ENCODE measurements at places on chromosomes 1 and 21.
A peak's percentile ranks its signal among the peaks of the same experiment; 100 is the strongest.

DNA sequence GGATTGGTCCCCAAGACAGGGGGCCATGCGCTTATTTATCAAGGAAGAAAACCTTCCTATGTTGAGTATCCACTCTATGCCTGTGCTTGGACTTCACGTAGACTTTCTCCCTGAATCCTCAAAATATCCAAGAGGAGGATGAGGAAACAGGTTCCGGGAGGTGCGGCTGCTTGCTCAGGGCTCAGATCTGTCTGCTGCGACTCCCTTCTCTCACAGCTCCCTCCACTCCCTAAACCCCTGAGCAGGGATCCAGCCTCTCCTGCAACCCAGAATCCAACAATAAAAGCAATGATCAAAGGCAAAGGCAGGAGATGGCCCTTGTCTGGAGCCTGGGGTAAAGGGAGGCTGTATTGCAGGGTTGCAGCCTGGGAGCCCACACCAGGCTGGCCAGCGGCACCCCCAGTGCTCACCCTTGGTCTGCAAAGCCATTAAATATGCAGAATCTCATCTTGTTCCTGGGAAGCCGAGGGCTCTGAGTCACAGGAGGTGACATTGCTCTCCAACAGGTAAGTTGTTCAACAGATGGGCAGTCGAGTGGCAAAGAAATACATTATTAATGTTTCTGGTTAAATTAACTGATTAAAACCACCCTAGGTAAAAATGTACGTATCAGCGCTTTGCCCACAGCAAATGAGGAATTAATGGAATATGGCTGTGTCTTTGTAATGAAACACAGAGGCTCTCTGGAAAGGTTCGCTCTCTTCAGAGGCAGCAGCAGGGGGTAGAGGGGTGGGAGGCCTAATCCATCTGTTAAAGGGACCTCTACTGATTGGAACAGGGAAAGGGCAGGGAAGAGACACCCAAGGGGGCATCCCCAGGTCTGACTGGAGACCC is 111.5 kb downstream of the GRIK3 start:
- H3K4me3 ChIP-seq, result no peak overlapping the region
- no peaks in the 10 kb centered on the region for H3K4me1 ChIP-seq
- no peak overlapping the region for H3K27ac ChIP-seq
- H3K36me3 ChIP-seq, result no peaks in the 10 kb centered on the region
- no peaks in the 10 kb centered on the region for H3K27me3 ChIP-seq
- DNase-seq, result no peak

- H3K4me1 ChIP-seq, result no peaks in the 10 kb centered on the region
- no peaks in the 10 kb centered on the region for H3K36me3 ChIP-seq
- no peak for DNase-seq
Measured at GRCh38 chr1:67646145-67647035, 38.6 kb upstream of the GADD45A start.

- DNase-seq, result no peak
- no peaks in the 10 kb centered on the region for H3K4me1 ChIP-seq
- H3K4me3 ChIP-seq, result no peak overlapping the region
- H3K27me3 ChIP-seq, result no peaks in the 10 kb centered on the region
- no peak overlapping the region for H3K27ac ChIP-seq
- no peaks in the 10 kb centered on the region for H3K36me3 ChIP-seq
Measured at GRCh38 chr21:30194701-30195299, 21.1 kb downstream of the CLDN8 start.

- no peaks in the 10 kb centered on the region for H3K4me1 ChIP-seq
- DNase-seq, result no peak
Measured at GRCh38 chr1:209059981-209060380, 523.5 kb upstream of the CAMK1G start.

- no peak overlapping the region for H3K4me3 ChIP-seq
- H3K27me3 ChIP-seq, result no peaks in the 10 kb centered on the region
- peaks cover 20% of the 10 kb centered on the region for H3K4me1 ChIP-seq
- H3K36me3 ChIP-seq, result no peaks in the 10 kb centered on the region
- no peak for DNase-seq
- H3K27ac ChIP-seq, result no peak overlapping the region
Measured at GRCh38 chr1:16009678-16010077, 5.6 kb downstream of the SRARP start.

DNA sequence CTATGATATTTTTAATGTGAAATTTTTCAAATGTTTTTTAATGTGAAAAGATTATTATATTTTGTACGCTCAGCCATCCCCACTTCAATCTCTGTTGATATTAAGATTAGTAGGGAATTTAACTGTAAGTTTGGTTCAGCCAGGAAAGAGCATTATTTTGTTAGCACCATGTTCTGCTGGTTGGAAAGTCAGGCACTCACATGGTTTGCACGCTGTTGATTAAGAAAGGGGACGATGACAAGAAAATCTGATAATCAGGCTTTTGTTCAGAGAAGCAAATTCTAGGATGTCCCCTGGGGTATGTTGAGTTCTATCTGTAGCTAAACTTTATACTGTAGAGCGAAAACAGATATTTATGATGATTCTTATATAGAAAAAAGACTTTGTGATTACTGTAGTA is 115.1 kb downstream of the OSBPL9 start:
- no peak overlapping the region for H3K4me3 ChIP-seq
- no peak overlapping the region for H3K27ac ChIP-seq
- no peak for DNase-seq
- H3K4me1 ChIP-seq, result peaks cover 17% of the 10 kb centered on the region
- H3K27me3 ChIP-seq, result no peaks in the 10 kb centered on the region

- no peak for DNase-seq
- H3K27ac ChIP-seq, result no peak overlapping the region
- no peaks in the 10 kb centered on the region for H3K27me3 ChIP-seq
Measured at GRCh38 chr1:179971563-179972496, 17.2 kb downstream of the CEP350 start.

DNA sequence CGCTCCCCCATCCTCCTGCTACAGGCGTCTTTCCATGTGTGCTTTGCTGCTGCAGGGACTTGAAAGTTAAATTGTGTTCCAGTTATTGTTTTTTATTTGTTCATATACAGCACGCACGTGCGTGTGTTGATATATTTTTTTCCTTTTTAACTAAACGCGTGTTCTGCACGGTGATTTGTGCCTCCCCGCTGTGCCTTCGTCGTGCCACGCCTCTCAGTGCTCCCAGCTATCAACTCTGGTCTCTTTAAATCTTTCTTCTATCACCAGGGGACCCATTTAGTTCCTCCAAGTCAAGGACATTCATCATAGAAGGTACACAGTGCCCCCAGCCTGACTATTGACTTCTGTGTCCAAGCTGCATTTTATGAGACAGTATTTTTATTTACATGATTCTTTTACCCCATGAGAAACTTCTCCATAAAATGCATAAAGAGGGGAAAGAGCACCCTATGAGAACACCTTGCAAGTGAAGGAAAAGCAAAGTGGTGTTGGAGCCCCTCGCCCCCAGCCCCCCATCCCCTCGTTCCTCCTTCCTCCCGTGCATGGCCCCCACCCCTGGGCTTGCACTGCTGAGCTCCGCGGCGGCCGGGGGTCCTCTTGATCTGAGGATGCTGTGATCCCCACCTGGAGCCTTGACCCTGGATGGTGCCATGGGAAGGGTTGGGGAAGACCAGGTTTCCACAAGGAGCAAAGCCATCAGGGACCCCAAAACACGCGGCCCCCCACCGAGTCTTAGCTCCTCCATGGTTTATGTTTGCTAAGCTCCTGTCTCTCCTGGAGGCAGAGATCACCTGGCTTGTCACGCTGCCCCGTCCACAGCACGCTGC is 45.5 kb downstream of the KCNAB2 start:
- H3K4me1 ChIP-seq, result no peaks in the 10 kb centered on the region
- no peaks in the 10 kb centered on the region for H3K27me3 ChIP-seq
- no peak for DNase-seq
- H3K36me3 ChIP-seq, result no peaks in the 10 kb centered on the region
- no peak overlapping the region for H3K27ac ChIP-seq

GRCh38 chr1:245690156-245690690 is 535.4 kb downstream of the KIF26B start:
- no peak overlapping the region for H3K27ac ChIP-seq
- no peaks in the 10 kb centered on the region for H3K36me3 ChIP-seq
- H3K4me3 ChIP-seq, result no peak overlapping the region
- H3K4me1 ChIP-seq, result no peaks in the 10 kb centered on the region
- H3K27me3 ChIP-seq, result no peaks in the 10 kb centered on the region

DNA sequence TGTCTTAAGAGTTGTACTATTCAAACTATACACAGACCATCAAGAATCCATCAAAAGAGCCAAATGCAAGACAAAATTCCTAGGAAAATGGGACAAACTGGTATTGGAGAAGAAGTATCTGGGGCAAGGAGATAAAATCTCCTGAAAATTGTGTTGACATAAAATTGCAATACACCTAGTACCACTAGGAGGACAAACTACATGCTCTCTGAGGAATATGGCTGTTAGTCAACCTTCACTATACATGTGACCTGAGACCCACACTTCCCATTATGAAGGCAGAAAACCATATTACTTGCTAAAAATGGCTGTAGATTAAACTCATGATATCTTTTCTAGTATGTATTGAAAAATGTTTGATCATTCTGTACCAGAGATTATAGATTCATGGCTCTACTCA is 30.0 kb downstream of the IRF2BP2 start:
- DNase-seq, result no peak
- peaks cover 28% of the 10 kb centered on the region for H3K4me1 ChIP-seq
- no peak overlapping the region for H3K4me3 ChIP-seq
- H3K36me3 ChIP-seq, result no peaks in the 10 kb centered on the region

- DNase-seq, result no peak
- peak overlapping the region; percentile 11 for H3K4me3 ChIP-seq
- H3K4me1 ChIP-seq, result no peaks in the 10 kb centered on the region
- H3K36me3 ChIP-seq, result no peaks in the 10 kb centered on the region
- H3K27me3 ChIP-seq, result no peaks in the 10 kb centered on the region
Measured at GRCh38 chr1:241551759-241552638, 19.8 kb downstream of the KMO start.
